ENCODE measurements at places on chromosomes 7 and 10.
A peak's percentile ranks its signal among the peaks of the same experiment; 100 is the strongest.

- no peak for DNase-seq
Observed at GRCh38 chr10:105068497-105068896, 427.4 kb downstream of the SORCS3 start.

- DNase-seq: no peak
Observed at GRCh38 chr10:48821692-48822091, 117.9 kb downstream of the LRRC18 start.

- peak; percentile 82 for DNase-seq
Observed at GRCh38 chr10:88491314-88491713, 91.8 kb downstream of the RNLS start.

DNA sequence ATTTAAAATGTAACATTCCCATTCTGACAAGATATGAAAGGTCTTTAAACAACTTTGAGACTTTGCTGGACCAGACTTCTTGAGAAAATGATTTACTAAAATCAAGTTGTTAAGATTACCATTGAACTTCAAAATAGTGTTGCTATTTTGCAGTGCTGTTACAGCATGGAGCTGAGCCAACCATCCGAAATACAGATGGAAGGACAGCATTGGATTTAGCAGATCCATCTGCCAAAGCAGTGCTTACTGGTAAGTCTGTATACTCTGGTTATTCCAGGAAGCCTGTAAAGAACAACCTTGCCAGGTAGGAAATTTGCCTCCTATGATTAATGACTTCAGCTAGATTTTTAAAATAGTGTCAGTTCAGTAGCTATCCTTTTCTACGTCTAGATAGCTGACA, 18.8 kb downstream of the TNKS2 start:
- DNase-seq: no peak

DNA sequence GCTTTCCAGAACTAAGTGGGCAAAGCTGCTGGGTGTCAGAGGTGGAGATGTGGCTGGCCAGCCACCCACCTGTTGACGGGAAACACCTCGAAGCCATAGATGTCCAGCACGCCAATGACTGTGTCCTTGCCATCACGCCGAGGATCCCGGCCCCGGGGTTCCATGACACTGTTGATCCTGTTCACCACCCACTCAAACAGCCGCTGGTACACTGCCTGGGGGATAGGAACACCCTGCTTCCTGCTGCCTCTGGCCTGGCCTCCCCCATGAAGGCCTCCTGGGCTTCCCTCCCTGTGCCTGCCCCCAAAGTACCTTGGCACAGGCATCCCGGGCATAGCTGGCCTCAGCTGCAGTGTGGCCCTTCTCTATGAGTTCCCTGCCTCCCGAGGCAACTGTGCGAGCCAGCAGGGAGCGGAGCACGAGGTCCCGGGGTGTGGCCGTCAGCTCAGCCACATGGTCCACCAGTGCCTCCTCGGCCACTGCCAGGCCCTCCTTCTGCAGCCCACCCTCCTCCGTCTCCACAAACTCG, 8.2 kb downstream of the MYO1G start:
- no peak for DNase-seq

All from NB4 (cell line).